Type B pancreatic cell (in vitro differentiated cells): ENCODE measurements at places on chromosomes 6 and 20. TPM values are rescaled to one million over a fixed set of nuclear protein-coding genes. Genes with fewer than 3 reads are reported as not detected.

Gene C6orf132
- total RNA-seq: 22.9 and 56.4 TPM in 2 replicates

Gene CEP162
- 13.7 and 17.2 TPM in 2 replicates for total RNA-seq

Gene ZNF343
- 10.0 and 16.6 TPM in 2 replicates for total RNA-seq

Gene CRISP2
- 0.48 and 0.58 TPM in 2 replicates for total RNA-seq
